ENCODE measurements at places on chromosomes 4 and X.
A peak's percentile ranks its signal among the peaks of the same experiment; 100 is the strongest.

DNA sequence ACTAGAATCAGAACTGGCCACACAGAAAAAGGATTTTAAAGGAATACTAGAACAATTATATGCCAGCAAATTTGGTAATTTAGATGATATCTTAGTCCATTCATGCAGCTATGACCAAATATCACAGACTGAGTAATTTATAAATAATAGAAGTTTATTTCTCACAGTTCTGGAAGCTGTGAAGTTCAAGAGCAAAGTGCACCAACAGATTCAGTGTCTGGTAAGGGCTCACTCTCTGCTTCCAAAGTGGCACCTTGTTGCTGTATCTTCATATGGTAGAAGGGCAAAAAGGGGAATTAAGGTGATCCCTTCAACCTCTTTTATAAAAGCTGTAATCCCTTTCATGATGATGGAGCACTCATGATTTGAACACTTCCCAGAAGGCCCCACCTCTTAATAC, 20.3 kb downstream of the TNIP2 start:
- no peak for DNase-seq

DNA sequence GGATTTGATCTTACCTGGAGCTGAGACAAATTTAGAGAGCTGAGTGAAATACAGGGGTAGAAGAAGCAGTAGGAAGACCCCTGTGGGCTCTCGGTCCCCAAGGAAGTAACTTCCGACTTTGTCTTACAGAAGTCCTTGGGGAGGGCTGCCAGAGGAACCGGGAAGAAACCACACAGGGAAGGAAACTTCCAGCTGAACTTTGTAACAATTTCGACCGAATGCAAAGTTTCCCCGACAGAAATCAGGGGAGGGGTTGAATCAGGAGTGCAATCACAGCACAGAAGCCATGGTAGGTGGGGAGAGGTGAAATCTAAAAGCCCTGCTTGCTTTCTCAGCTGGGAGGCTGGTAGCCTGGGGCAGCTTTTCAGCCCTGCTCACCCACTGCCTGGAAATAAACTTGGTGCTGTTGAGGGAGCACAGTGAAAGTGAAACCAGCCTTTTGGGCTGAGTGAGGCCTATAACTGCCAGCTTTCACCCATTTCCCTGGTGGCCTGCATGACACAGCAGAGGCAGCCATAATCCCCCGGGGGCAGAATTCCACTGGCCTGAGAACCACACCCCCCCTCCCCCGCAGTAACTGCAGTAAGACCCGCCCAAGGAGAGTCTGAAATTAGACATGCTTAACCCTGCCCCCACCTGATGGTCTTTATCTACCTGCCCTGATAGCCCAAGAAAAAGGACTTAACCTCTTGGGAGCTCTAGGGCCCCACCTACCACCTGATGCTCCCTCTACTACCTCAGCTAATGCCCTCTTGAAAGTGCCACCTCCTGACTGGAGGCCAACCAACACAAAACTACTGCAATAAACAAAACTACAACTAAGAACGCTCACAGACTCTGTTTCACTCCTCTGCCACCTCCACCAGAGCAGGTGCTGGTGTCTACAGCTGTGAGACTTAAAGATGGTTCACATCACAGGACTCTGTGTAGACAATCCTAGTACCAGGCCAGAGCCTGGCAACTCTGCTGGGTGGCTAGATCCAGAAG, 248.2 kb downstream of the PARM1 start:
- no peak for DNase-seq

GRCh38 chr4:52572936-52573485, 86.1 kb downstream of the USP46 start:
- DNase-seq = peak; percentile 84

GRCh38 chr4:12957108-12957507, 527.0 kb downstream of the RAB28 start:
- DNase-seq = no peak

- DNase-seq = no peak
Measured at GRCh38 chrX:153861151-153861550, 24.8 kb downstream of the L1CAM start.

DNA sequence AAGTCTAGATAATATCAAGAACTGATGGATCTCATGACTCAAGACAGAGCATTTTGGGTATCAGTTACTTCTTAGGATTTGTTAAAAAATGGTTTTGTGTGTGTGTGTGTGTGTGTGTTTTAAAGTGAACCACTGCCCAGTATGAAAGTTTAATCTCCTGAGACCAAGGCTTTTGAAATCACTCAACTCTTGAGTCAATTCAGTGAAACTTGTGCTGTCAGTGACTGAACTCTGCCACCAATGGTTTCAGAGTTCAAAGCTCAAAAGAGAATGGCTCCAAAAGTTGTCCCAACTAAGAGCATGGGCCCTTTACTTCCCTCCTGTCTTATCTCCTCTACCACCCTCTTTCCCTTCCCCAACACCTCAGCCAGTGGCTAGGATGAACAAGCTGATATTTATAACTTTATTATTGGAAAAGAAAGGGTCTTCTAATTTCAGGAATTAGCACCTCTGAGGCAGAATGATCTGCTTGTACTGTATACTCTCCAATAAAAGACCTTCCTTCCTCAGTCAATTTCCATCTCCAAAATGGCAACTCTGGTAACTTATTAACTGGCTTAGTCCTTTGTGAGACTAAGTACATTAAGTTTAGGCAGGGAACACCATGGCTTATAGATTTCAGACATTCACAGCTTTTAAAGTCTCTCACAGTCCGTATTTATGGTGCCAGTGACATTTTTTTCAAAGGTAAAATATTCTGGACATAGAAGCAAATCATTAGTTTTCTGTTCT, 152.2 kb downstream of the REPS2 start:
- DNase-seq = no peak

GRCh38 chr4:90099812-90100211, 27.4 kb upstream of the CCSER1 start:
- no peak for DNase-seq

Measured in fibroblast of skin of right quadriceps (primary cell).